ENCODE measurements at places on chromosomes 3 and 15.
A peak's percentile ranks its signal among the peaks of the same experiment; 100 is the strongest.

- DNase-seq = no peak
These were observed 44.9 kb upstream of the CAPN7 start for GRCh38 chr3:15161133-15161532.

DNA sequence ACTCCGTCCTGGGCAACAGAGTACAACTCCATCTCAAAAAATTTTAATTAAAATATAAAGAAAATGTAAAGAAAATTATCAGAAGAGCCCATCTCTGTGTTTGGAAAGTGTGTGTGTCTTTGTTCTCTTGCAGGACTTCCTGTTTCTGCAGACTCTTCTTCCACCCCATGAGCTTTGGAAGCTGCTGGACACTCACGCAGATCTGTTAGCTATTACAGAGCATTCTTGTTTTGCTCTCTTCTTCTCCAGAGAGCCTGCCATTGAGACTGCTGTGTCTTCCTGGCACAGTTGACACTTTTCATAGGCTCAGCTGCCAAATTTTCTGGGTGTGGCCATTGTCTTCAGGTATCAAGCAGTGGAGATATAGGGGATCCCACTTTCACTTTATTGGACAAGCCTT is 6.0 kb upstream of the CCR8 start:
- no peak for DNase-seq

DNA sequence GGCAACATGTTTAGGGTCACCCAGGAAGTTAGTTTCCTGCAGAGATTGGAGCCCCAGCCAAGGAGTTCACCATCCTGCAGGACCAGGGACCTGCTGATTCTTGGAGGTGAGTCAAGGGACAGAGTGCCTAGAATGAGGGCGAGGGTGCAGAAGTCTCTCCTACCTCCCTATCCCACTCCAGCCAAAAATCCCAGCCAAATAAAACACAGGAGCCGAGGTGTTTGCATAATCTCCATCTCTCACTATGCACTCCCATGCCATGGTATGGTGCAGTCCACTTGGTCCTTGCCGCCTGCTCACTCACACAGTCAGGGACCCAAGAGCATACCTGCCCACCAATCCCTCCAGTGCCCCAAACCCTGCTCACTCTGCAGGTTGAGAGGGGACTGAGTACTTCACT is 294.2 kb downstream of the UACA start:
- no peak for DNase-seq

- DNase-seq = no peak
These were observed 11.8 kb upstream of the PIAS1 start for GRCh38 chr15:68042156-68042854.

GRCh38 chr3:94928921-94929320 is 866.1 kb downstream of the NSUN3 start:
- DNase-seq = peak; percentile 50

DNA sequence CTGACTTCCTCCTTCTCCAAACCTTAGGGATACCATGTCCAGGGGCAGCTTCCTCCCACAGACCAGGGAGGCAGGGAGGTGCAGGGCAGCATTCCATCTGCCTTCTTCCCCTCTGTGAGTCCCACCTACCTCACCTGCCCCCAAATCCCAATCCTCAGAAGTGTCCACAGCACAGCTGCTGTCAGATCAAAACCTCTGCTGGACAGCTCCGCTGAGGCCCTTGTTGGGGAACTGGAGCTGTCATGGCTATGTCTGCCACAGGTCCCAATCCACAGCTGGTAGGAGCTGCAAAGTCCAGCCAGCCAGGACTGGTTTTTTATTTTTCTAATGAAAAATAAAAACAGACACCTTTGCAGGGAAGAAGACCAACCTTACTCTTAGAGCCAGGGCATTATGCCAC is 40.7 kb upstream of the TBC1D21 start:
- peak; percentile 7 for DNase-seq

- no peak for DNase-seq
These were observed 29.3 kb downstream of the LIMD1 start for GRCh38 chr3:45623846-45624245.

DNA sequence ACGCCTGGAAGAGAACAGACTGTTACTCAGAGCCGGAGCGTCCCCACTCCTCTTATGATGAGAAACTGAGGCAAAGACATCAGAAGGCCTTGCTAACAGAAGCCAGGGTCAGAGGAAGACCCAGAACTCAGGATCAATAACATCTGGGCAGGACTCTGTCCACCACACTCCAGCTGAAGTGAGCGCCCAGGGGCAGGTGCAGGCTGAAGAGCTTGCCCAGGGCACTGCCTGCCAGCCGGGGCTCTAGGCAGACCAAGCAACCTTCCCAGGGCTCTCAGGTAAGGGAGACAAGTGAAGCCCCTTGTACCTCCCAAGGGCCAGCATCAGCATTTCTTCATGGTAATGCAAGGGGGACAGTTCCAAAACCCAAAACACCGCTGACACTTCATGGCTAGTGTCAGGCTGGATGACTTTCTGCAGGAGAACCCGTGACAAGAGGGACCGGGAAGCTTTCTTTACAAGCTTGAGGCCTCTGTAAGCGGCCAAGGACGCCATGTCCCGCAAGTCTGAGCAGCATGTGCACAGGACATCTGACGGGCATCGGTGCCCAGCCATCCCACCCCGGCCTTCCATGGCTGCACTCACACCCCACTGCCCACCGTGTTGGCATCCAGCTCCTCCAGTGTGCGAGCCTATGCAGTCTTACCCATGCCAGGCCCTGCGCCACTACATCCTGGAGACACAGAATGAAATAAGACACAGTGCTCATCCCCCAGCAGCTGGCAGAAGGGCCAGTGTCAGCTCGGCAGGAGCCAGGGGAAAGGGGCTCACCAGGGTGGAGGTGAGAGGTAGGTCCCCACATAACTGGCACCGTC is 14.1 kb downstream of the XXYLT1 start:
- DNase-seq = no peak

- DNase-seq = no peak
These were observed 22.1 kb upstream of the IP6K2 start for GRCh38 chr3:48738926-48739616.

GRCh38 chr3:194485468-194485880 is 1.3 kb downstream of the ATP13A3 start:
- no peak for DNase-seq

DNA sequence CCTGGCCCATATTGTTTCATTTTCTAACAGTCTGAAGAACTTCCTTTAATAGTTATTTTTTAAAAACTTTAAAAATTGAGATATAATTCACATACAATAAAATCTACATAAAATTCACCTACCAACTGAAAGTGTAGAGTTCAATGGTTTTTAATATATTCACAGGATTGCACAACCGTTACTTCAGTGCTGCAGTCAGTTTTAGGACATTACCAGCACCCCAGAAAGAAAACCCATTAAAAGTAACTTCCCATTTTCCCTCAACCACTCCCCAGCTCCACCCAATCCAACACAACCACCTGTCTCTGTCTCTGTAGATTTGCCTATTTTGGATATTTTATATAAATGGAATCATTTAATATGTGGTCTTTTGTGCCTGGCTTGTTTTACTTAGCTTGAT is 29.6 kb downstream of the MGA start:
- peak; percentile 15 for DNase-seq

DNA sequence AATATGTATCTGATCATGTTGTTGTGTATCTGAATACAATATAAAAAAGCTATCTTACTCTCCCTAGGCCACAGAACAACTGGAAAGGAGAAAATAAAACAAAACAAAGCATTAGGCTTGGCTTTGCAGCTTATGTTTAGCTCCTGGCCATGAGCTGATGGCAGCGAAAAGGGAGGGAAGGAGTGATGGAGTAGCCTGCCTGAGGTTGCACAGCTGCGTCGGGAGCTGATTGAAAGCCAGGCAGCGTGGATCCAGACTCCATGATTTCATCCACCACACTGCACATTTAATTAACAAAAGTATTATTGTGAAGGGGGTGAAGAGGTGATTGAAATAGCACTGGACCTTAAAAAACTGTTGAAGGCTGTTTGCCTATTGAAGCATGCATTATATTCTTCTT is 212.2 kb downstream of the GABRG3 start:
- no peak for DNase-seq

- peak; percentile 19 for DNase-seq
These were observed 38.0 kb downstream of the FEM1B start for GRCh38 chr15:68315495-68316031.

GRCh38 chr15:64762546-64762945 is 12.8 kb downstream of the RBPMS2 start:
- DNase-seq = no peak

DNA sequence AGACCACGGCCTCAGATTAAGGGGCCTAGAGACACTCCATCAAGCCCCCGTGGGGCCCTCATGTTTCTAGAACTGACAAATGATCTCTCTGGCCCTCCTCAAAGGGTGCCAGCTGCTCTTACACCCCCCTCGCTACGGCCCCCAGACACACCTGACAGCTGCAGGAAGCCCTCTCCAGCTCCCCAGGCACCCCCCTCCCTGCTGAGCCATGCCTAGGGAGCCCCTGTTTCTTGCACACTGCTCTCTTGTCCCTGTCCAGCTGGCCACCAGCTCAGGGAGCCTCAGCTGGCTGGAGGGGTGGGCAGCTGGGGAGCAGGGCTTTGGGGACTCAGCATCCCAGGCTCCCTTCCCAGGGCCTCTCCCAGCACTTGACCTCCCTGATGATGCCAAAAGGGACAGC is 14.8 kb downstream of the TNK2 start:
- no peak for DNase-seq

- no peak for DNase-seq
These were observed 1.2 kb downstream of the SNX22 start for GRCh38 chr15:64152507-64153387.

GRCh38 chr3:87006844-87007439 is 16.0 kb upstream of the VGLL3 start:
- peak; percentile 67 for DNase-seq

DNA sequence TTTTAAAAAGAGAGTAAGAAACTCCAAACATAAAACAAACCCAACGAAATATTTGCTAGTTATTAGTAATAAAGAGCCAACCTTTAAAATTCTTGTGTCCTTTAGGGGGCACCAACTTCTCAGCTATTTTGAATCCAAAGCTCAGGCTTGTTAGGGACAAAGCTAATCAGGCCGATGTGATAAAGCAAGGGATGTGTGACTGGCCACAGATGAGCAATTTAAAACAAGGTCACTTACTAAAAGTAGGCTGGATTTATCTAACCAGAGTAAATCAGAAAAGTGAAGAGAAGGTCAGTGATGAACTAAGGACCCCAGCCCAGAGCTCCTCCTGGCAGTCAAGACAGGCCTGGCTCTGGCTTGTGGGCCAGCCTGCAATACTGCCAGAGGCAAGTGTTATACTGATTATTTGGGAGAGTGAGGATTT is 108.5 kb downstream of the CYP19A1 start:
- DNase-seq = peak; percentile 62

DNA sequence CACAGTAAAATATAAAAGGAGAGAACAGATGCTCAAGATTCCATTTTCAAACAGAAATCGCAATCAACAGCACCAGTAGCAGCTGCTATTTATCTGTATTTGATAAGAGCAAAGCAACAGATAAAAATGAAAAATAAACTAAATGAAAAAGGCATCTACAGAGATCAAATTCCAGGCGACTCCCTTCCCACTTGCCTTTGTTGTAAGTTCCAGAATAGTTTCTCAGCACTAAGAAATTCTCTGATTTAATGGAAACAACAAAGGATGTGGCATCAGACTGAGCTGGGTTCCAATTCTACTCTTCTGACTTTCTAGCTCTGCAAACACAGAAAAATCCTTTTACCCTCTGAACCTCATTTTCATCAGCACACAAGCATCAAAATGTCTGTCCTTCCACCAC is 110.8 kb upstream of the MME start:
- no peak for DNase-seq

DNA sequence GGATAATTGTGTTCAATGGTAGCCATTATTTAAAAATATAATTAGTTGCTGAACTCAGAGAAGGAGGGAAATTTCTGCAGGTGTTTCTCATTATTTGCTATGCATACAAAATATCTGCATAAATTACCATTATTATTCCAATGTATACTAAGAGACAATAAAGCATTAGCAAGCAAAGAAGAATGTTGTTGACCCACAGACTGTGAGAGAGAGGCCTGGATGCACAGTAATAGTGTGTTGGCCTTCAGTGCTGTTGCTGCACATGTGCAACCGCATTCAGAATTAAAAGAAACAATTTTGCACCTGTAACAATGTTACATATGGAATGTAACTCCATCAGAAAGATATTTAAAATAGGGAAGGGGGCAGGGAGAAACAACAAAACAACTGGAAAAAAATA is 155.6 kb upstream of the KCNH8 start:
- no peak for DNase-seq

DNA sequence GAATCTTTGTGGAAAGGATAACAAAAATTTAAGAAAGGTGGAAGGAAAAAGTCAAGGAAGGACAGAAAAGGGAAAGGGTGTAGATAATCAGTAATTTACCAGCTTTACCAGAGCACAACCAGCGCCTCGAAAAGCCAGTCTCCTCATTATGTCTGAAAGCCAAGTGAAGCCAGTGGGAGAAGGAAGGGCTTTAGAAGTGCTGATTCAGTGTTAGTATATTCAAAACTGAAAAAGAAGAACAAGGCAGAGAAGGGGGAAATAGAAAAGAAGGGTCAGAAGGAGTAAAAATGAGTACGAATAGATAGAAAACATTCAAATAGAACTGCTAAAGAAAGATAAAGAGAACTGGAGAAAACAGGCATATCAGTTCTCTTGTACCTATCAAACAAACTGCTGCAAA is 4.1 kb downstream of the PBRM1 start:
- DNase-seq = no peak

GRCh38 chr3:127044996-127045395 is 62.1 kb downstream of the PLXNA1 start:
- peak; percentile 7 for DNase-seq

GRCh38 chr3:61771976-61772375 is 210.6 kb downstream of the PTPRG start:
- DNase-seq = no peak

DNA sequence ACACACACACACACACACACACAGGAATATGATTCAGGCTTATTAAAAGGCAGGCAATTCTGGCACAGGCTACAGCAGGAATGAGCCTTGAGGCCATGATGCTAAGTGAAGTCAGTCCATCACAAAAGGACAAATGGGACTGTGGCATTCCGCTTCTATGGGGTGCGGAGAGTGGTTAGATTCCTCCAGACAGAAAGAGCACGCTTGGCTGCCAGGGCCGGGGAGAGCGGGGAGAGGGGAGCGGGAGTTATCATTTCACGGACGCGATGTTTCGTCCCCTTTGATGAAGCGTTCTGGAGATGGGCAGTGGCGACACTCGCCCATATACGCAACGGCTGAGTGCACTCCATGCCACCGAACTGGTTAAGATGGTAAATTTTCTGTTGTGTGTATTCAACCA is 58.5 kb upstream of the FAM174B start:
- peak; percentile 40 for DNase-seq

DNA sequence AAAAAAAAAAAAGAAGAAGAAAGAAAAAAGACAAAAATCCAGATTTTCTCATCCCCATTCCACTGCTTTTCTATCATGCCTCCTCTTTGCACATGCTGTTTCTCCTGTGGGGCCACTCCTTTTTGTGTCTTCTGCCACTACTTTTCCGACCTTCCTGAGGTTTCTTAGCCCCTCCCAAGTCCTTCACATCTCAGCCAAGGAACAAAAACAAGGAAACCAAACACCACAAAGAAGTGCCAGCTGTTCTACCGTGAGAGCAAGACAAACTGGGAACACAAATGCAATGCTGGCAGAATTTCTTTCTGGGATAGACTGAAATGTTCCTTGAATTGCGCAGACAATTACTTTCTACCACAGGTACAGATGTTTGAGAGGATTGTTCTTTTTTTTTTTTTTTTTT is 83.2 kb downstream of the MB21D2 start:
- no peak for DNase-seq

GRCh38 chr3:138202945-138203701 is 16.0 kb downstream of the ARMC8 start:
- DNase-seq = no peak

- DNase-seq = no peak
These were observed 418.7 kb upstream of the CNTN6 start for GRCh38 chr3:674116-674515.

- no peak for DNase-seq
These were observed 10.4 kb downstream of the FAH start for GRCh38 chr15:80163217-80163616.

Measured in cardiac muscle cell (in vitro differentiated cells and primary cell).